Stimulated activated naive CD4-positive, alpha-beta T cell treated with Interleukin-2 at 50 U/mL for 16 hours (primary cell): ENCODE measurements at places on chromosomes 5 and 9.

- DNase-seq, result peak; percentile 24
Measured at GRCh38 chr5:757931-758697, 26.4 kb downstream of the ZDHHC11B start.

DNA sequence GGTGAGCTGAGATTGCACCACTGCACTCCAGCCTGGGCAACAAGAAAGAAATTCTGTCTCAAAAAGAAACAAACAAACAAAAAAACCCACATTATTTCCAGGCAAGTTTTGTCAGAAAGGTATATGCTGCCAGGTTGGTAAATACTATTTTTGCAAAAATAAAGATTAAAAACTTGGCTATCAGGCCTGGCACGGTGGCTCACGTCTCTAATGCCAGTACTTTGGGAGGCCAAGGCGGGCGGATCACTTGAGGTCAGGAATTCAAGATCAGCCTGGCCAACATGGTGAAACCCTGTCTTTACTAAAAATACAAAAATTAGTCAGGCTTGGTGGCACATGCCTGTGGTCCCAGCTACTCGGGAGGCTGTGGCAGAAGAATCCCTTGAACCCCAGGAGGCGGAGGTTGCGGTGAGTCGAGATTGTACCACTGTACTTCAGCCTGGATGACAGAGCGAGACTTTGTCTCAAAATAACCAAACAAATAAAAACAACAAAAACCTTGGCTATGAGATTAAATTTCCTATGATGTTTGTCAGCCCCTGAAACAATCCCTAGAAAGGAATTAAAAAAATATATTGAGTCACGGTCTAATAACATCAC, 22.7 kb downstream of the AGXT2 start:
- no peak for DNase-seq

DNA sequence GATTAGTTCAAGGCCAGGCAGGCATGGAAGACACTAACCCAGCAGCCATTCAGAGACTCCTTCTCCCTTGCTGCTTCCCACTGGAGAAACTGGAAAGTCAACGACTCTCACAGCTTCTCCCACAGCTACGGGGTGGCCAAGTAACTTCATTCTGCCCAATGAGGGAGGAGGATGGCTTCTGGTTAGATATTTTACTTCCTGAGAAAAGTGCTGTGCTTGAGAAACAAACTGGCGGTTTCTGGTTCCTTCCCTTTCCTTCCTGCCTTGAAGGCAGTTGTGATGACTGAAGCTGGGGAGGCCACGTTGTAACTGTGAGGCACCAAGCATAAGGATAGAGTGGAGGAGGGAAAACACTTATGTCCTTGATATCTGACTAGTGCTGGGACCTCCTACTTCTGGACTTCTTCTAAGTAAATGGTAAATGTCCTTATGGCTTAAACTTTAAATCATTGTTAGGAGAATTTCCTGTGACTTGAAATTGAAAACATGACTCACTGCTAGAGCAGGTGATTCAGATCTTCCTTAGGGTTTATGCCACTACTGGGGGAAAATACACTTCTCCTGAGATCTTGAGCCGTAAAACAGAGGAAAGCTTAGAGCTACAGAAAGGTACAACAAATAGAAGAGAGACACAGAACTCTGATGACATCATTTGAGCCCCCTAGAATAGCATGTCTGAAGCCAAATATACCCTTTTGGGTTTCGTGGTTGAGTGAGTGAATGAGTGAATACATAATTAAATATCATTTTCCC, 3.1 kb upstream of the GNPDA1 start:
- peak; percentile 33 for DNase-seq

DNA sequence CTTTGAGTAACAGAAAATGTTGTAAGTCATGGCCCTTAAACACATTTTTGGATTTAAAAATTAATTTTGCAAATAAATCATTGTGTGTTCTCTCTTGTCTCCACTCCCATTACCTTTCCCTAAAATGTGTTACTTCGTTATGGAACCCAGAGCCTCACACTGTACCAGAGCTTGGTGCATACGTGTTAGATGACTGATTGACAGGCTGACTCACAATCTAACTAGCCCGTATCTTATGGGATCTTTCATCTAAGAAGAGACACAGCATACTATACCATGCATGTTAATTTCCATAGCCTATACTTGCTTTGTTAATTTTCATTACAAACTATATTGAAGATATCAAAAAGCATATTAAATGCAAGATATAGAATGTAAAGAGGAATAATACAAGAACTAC, 87.1 kb downstream of the SPRY4 start:
- DNase-seq, result no peak

DNA sequence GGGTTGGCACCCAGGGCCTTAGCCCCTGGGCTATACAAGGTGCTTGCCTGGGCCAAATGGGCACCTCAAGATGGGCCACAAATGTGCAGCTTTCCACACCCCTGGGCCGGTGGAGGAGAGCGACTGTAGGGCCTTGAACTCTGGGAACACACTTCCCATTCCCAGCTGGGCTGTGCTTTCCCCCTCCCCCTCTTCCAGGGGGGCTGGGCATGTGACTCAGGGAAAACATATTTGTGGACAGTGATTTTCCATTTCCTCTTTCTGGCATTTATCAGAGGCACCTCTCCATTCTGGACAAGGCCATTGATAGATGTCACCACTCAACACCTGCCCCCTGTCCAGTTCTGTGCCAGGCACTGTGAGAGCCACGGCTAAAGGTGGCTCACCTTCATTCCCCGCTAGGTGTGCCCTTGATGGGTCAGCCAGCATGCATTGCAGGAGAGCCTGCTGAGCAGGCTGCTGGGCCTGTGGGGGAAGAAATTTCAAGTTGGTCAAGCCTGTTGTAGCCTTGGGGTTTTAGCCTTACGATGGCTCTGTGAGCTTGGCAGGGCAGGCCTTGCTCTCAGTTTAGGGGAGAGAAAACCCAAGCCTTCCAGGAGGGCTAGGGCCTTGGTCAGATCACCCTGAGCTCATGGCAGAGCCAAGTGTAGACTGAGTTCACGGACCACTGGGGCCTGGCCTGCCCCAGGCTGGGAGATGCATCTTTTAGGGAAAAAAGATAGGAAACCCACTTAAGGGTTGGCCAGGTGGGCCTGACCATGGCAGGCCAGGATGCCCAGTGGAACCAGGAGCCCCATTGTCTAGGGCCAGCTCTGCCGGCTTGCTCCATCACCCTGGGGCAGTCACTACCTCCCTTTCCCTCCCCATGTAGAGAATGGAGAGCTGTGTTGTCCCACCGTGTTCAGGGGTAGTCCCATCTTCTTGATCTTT, 113.9 kb downstream of the DAB2IP start:
- DNase-seq, result no peak

- DNase-seq, result no peak
Measured at GRCh38 chr9:715300-715699, 126.2 kb upstream of the DMRT1 start.

GRCh38 chr5:16595881-16596580, 20.8 kb downstream of the RETREG1 start:
- no peak for DNase-seq

DNA sequence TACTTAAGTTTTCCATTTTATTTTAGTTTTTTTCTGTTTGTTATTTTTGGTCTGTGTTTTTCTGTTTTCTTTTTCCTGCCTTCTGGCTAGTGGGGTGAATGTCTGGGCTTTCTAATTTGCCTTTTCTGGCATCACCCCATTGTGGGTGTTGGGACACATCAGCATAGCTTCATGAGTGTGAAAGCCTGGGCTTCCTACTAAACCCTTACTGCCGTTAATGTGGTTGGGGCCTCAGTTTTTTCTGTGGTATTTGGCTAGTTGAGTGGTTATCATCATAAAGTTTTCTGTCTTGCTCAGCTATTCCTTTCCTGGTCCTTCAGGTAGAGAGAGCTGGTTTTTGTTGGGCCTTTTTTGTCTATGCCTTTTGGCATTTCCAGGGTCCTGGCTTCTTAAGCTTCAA, 21.4 kb downstream of the C5orf47 start:
- no peak for DNase-seq

DNA sequence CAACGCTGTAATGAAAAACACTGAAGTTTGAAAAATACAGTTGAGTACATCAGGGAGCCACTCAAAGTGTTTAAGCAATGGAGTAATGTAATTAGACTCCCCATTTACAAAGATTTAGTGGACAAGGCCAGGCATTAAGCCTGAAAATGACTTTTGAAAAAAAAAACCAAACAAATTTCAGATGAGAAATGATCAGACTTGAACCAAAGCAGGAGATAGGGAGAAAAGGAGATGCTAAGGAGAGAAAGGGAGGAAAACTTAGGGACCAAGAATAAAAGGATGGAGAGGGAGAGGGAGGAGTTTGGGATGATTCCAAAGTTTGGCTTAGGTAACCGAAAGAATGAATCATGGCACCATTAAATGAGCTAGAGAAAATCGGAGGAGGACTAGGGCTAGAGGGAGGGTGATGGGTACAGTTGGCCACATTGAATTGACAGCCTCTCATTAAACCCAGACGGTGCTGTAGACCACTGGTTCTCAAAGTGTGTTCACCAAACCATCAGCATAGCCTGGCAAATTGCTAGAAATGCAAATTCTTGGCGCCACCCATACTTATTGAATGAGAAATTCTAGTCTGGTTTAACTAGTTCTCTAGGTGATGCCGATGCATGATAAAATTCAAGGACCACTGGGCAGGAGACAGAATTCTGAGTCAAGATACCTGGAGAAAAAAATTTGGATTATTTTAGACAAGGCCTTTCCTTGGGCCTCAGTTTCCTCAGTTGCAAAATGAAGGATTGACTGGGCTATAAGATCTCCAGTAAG, 6.2 kb upstream of the CPEB4 start:
- DNase-seq, result no peak

- peak; percentile 14 for DNase-seq
Measured at GRCh38 chr5:76325876-76326491, 77.1 kb upstream of the IQGAP2 start.

GRCh38 chr9:79610791-79611614, 39.2 kb downstream of the TLE4 start:
- DNase-seq, result no peak

- no peak for DNase-seq
Measured at GRCh38 chr5:31809050-31809870, 170.3 kb downstream of the PDZD2 start.

- no peak for DNase-seq
Measured at GRCh38 chr5:44089424-44090144, 299.6 kb downstream of the FGF10 start.

GRCh38 chr5:128667152-128667551, 129.1 kb upstream of the FBN2 start:
- no peak for DNase-seq

DNA sequence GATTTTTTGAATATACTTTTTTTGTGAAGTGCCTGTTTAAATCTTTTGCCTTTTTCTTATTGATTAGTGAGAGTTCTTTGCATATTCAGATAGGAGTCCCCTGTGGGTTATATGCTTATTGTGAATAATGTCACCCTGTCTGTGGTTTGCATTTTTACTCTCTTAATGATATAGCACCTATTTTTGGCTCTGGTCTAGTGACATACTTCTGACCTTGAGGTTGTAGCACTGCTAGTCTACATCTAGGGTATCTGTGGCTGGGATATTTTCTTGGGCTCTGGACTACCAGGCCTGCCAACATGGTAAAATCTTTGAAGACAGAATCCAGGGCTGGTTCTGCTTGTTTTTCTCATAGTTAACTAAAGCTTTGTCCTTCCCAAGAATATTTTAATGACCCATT, 13.5 kb upstream of the NKX2-5 start:
- DNase-seq, result no peak

GRCh38 chr5:116739571-116739970, 164.9 kb upstream of the SEMA6A start:
- no peak for DNase-seq

DNA sequence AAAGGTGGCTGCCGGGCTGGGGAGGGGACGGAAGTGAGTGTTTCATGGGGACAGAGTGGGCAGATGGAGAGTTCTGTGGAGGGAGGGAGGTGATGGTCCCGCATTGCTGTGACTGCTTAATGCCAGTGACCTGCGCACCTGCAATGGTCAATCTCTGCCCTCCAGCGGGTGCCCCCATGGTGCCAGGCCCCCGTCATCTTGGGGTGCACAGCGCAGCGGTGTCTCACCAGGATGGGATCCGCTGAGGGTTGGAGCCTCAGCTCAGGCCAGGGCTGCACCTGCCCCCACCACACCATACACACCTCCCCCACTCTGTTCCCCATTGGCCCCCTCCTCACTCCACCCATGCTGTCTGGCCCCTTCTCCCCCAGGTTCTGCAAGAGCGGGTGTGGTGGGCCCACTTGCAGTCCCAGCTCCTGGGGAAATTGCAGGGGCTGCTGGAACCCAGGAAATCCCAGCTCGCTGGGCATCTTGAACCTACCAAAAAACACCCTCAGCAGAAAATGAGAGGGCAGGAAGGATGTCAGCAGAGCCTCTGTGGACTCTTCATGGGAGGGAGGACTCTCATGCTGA, 12.1 kb upstream of the CAMSAP1 start:
- no peak for DNase-seq

DNA sequence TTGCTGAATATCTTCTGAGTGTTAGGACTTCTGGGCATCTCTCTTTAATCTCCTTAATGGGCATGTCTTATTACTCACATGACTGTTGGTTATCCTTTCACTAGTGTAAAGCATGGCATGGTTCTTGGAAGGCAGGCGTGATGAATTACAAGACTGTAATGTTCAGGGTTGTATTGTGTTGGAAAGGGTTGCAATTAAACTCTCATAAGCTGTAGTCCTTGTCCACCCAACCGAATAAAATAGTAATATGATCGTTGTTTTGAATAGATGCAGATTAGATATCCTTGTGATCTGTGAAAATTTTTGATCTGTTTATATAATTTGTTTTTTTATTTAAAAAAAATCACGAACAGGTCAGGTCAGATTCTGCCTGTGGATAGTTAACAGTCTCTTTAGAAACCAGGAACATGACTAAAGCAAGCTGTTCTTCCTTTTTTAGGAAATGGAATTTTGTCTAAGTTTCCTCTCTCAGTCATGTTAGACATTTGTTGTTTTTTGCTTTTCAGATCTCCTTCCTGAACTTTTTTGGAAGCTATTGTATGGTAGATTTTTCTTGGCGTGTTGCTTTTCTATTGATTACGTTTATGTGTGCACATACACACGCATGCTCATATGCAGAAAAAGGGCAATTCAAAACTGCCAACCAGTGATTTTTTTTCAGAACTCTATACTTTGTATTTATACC, 121.8 kb downstream of the ARHGEF28 start:
- DNase-seq, result no peak

DNA sequence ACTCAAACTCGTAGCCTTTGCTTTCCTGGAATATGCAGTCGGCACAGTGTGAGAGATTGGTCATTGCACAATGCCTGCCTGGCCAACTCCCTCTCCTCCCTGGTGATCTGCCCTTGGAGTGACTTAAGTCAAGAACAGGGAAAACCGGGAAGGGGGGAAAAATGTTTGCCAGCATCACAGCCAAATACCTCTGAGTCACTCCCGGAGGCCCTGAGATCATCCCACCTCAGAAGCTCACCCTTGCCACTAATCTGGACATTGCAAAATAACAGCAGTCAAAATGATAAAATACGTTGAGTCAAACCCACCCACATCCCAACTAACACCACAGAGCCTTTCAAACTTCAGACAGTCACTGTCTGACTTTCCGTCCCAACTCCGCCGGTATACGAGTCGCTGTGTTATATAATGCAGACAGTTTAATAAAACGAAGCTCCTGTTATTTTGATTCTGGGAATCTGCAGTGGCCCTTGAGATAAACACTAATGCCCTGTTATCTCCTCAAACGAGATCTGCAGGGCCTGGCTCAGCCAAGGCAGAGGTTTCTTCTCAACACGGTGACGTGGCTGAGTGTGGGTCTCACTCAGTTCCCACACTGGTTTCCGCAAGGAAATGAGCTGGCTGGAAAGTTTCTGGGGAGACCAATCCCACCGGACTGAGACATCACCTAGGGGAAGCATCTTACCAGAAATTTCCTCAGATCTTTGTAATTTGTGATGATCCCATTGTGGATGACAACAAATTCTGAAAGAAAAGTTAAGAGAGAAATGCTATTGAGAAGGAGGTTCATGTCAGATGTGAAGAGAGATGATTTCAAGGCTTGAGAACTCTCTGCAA, 22.1 kb downstream of the GFPT2 start:
- DNase-seq, result no peak

GRCh38 chr5:163245584-163245983, 191.8 kb upstream of the CCNG1 start:
- no peak for DNase-seq
